ENCODE measurements at places on chromosomes 4 and X.

DNA sequence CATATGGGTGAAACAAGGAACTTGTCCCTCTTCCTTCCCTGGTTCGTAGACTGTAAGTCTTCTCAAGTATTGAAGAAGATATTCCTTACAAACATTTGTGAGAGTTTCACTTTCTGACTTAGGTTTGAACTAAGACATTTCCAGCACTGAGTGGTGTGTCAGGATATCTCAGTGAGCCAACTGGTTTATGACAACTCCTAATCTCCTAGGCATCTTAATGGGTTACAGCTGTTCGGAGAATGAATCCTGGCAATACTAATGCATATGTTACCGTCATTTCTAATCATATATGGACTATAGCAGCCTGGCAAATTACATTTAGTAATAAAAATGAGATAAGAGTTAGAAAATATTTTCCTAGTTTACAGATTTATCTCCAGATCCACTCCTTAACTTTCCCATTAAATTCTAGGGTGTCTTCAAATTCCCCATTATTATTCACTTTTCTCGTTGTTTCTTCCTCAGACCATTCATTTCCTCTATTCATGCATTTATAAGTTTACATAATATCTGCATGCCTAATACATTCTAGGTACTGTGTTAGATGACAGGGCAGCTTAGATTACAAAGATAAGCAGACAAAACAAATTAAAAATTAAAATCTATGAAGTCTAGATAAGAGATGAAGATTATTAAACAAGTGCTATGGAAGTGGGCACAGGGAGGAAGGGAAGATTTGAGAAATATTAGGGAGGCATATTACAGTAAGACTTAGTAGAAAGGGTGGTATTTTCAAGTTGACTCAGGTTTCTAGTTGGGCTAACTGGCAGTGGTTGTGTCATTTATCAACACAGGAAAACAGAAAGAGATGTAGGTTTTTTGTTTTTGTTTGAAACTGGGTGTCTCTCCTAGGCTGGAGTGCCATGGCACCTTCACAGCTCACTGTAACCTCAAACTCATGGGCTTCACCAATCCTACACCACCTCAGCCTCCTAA is 173.9 kb downstream of the WDFY3 start:
- no peak for DNase-seq

- no peak for DNase-seq
Observed at GRCh38 chr4:140711910-140712309, 44.3 kb downstream of the TBC1D9 start.

DNA sequence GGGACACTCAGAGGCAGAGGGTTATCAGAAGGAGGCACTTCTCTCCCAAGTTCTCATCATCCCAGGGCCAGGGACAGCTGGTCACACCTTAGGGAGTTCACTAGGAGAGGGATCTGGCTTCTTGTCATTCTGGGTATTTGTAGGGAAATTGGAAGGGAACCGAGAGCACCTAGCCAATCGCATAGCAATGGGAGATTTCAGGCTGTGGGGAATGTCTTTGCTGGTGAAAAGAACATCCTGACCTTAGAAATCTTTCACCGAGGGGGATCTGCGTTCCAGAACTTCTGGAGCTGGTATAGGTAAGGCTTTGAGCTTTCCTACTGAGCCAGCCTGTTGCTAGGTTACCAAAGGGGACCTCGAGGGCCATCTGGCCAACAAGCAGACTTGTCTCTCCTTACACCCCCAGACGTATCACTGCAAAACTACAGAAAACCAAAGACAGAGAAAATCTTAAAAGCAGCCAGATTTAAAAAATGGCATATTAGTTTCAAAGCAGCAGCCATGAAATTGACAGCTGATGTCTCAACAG is 6.8 kb downstream of the HTT-AS start:
- DNase-seq: no peak

- no peak for DNase-seq
Observed at GRCh38 chrX:134375691-134376090, 84.3 kb upstream of the HPRT1 start.

- DNase-seq: peak; percentile 30
Observed at GRCh38 chr4:77073106-77073809, 2.5 kb downstream of the CCNI start.

GRCh38 chr4:2074588-2074987 is 15.5 kb downstream of the NAT8L start:
- no peak for DNase-seq

GRCh38 chrX:11064276-11064675 is 46.9 kb upstream of the HCCS start:
- no peak for DNase-seq

GRCh38 chr4:152424977-152425376 is 110.9 kb downstream of the FBXW7 start:
- no peak for DNase-seq

DNA sequence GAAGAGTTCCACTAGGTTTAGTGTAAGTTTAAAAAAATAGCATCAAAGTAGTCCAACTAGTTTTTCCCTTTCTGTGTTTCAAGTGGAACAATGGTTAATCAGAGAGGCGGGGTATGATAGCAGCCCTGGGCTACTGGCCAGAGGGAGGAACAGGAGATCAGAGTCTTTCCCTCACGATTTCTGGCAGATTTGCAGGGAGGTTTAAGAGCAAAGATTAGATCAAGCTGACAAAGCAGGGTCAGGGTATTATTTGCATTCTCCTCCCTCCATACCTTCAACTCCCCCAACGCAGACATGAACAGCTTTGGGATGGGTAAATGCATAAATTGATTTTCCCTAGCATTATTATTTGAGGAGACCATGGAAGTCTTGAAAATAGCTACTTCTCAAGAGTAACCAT is 277.6 kb upstream of the DIAPH2 start:
- no peak for DNase-seq

DNA sequence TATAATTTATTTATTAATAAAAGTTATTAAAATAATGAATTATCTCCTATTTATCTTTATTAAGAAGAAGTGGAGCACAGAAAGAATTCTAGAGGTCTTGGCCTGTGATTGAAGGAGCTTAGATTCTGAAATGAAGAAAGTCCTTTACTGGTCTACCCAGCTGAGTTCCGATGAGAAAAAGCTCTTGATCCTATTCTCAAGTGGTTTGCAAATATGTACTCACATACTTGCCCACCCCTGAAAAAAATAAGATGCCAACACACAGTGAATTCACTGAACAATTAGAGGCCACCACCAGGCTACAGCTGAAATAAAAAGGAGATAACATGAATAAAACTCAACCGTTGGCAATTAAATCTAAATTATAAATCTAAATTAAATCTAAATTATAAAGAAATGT is 253.4 kb downstream of the MAPK10 start:
- DNase-seq: no peak

- DNase-seq: no peak
Observed at GRCh38 chr4:11415409-11416070, 13.2 kb downstream of the HS3ST1 start.
